ENCODE measurements at places on chromosomes 5 and 9.

GRCh38 chr5:64184832-64185231 is 19.2 kb downstream of the RNF180 start:
- no peak for DNase-seq

DNA sequence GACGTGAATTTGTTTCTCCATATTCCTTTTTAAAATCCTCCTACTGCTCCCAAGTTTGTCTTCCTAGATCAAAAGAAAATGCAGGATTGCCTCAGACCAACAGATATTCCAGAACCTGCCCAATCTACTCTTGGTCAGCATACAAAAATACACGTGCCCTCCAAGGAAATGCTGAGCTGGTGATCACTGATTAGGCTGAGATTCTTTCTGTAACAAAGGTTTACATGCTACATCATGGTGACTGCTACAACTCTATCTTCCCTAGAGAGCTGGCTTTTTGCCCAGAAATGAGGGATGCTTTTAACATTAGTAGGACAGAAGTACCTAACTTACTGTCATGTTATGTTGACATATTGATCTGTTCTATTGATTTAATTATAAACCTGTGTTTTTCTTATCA is 35.5 kb downstream of the OR2Y1 start:
- no peak for DNase-seq

DNA sequence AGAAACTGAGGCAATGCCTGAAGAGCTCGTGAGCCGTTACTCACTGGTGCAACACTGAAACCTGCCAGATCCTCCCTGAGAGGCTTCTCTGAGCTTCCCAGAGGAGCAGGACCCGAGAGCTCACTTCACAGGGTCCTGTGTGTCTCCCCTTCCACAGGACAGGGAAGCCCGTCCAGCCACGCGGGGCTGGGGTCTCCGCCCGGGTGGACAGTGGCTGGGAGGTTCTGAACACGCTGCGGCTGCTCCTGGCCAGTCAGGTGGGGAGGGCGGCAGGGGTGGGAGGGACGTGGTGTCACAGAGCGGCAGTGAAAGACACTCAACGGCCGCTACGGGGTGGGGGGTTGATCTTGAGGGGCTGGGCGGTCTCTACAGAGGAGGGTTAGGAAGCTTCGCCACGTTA is 290 bp upstream of the ZDHHC11 start:
- no peak for DNase-seq

DNA sequence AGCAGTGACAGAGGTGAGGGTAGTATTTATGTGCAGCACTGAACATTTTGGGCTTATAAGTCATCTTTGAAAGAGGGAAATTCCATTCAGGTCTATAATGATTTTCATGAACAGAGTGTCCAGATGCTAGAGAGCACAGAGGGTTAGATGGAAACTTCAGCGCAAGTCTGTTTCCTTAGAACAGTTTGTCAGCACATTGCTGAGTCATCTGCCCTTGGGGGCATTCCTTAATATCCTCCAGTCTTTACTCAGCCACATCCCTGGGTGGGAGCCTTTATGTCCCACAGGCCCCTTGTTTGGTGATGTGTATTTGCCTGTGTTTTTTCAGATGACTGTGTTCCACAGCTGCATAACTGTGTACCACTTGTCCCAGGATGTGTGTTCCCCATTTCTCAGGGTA is 138.5 kb upstream of the S1PR3 start:
- DNase-seq: no peak

- no peak for DNase-seq
Observed at GRCh38 chr9:136624184-136624951, 38.3 kb upstream of the EGFL7 start.

DNA sequence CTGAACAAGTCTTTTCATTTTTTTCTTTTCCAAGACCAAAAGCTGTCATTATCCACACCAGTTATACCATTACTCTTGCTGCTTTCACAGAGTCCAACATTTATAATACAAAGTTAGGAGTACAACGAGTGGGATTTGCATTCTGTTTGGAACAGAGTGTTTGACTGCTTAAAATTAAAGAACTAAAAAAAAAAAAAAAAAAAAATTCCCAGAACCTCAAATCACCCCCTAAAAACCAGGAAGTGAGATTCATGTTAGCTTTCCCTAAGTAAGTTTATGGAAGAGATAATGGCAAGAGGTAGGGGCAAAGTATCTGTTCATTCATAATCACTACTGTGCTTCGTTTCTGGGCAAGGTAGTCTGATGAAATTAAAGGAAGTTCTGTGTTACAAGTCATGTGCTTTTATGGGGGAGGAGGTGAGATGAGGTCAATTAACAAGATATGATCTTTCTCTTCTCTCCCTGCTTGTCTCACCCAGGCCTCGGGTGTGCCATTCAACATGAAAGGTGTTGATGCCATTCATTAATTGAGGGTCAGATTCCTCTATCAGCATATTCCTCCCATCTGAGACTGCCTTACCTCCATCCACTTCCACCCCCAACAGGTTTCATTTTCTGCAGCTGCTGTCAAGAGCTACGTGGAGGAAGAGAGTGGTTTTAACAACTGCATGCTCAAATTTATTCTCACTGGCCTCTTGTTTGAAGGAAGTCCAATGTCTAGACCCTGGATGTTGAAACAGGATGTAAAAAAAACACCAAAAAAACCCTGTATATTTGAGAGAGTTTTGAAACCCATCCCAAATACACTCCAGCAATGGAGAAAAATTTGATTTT is 58.1 kb downstream of the MARCHF3 start:
- DNase-seq: no peak

- no peak for DNase-seq
Observed at GRCh38 chr5:65209341-65209740, 272.4 kb downstream of the ADAMTS6 start.

- no peak for DNase-seq
Observed at GRCh38 chr9:8684978-8685708, 885.6 kb upstream of the DMAC1 start.

- no peak for DNase-seq
Observed at GRCh38 chr9:36897019-36897418, 137.0 kb downstream of the PAX5 start.

- no peak for DNase-seq
Observed at GRCh38 chr5:52738095-52738506, 49.6 kb upstream of the ITGA1 start.

- DNase-seq: no peak
Observed at GRCh38 chr9:127311239-127311741, 46.7 kb downstream of the GARNL3 start.

GRCh38 chr5:179893076-179893957 is 14.4 kb downstream of the TBC1D9B start:
- DNase-seq: no peak

GRCh38 chr9:95171001-95171400 is 146.5 kb downstream of the FANCC start:
- no peak for DNase-seq

GRCh38 chr5:122371511-122372151 is 59.6 kb downstream of the SNCAIP start:
- no peak for DNase-seq

- DNase-seq: no peak
Observed at GRCh38 chr5:139368613-139369012, 14.5 kb downstream of the SLC23A1 start.

DNA sequence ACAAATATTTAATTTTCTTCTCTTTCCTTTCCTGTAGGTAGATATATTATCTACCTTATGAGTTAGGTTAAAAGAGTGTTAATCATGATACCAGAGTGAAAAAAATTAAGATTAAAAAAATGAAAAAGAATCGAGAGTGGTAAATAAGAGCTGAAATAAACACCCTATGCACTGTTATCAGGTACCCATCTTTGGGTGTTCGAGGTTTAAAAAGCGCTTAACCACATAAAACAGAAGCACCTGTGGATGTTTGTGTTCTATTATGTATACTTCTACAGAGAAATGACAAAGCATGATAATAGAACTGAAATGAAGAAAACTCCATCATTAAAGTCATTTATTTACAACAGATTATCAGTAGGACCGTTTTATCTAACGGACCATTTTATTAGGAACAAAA is 25.7 kb upstream of the GCNT4 start:
- DNase-seq: no peak

- DNase-seq: no peak
Observed at GRCh38 chr5:112878760-112879159, 17.7 kb downstream of the SRP19 start.

DNA sequence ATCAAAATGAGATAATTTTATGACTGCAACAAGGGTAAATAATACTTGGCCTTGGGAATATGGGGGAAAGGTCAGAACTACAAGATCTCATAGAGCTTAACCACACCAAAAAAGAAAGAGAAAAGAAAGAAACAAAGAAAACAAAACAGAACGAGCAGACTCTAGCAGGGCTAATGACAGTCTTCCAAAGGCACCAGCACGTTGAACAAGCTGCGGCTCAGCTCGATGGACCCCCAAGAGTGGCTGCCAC is 689 bp downstream of the AK3 start:
- DNase-seq: no peak

DNA sequence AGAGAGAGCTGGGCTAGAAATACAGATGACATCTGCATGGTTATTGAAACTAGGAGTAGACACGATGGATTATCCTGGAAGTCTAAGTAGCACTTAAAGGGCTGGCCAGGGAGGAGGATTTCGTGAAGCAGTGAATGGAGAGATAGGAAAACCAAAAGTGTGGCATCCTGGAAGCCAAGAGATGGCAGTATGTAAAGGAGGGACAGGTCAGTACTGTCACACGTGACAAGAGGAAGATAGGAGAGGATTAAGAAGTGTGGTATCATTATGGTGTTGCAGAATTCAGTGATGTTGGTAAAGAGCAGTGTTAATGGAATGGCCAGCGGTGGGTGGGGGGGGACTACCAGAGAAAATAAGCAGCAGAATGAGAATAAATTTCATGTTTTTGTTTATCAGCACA is 11.7 kb downstream of the RAD23B start:
- DNase-seq: no peak

- no peak for DNase-seq
Observed at GRCh38 chr5:9537223-9538141, 8.4 kb downstream of the SEMA5A start.

- no peak for DNase-seq
Observed at GRCh38 chr9:133538176-133538575, 3.7 kb downstream of the ADAMTSL2 start.

DNA sequence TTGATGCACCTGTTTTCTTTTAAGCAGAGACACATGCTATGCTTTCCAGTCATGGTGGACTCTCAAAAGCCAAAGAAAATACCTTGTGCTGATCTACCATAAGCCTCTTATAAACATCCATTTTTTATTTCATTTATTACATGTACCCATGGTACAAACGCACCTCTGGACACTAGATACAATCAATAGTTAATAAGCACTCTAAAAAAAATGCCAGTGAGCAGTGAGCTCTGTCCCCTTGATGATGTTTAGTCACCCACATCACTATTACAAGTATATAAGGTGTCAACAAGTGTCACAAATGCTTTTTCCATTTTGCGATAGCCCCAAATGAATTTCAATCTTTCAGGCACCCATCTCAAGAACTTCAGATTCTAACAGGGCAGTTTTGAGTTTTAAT is 5.9 kb downstream of the KLF4 start:
- DNase-seq: no peak

DNA sequence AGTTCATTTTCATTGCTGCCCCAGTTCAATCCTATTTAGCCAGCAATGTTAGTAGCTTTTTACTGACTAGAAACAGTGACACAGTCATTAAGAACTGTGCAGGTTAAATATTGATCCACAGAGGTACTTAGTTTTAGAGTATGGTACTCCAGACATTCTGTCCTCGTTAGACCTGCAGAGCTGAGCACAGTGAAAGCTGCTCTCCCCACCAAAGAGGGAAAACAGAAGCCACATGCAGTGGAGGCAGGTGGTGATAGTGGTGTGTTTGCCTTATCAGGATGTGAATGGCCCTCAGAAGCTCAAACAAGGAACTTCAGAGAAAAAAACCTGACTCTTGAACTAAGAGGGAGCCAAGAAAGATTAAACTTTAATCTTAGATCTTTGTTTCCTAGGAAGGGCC is 75.5 kb downstream of the UNC13B start:
- no peak for DNase-seq

- no peak for DNase-seq
Observed at GRCh38 chr5:43154469-43154868, 33.8 kb downstream of the ZNF131 start.

DNA sequence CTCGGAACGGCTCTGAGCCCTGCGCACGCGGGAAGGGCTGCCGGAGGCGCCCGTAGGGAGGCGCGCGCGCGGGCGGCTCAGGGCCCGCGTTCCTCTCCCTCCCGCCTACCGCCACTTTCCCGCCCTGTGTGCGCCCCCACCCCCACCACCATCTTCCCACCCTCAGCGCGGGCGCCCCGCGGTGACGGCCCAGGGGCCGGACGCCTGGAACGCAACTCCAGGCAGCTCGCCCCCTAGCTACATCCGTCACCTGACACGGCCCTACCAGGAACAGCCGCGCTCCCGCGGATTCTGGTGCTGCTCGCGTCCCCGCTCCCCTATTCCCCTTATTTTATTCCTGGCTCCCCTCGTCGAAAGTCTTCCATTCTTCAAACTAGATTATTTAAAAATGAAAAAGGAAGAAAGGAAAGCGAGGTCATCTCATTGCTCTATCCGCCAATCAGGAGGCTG is at the start of gene CDKN2B-AS1:
CDKN2B-AS1 (plus strand) TSS at position 236 of the 450 bp plus-strand sequence.
- no peak for DNase-seq

All from stimulated activated CD4-positive, alpha-beta T cell treated with anti-CD3 and anti-CD28 coated beads, TNF-alpha, amount 100 ng/mL, for 4 hours (primary cell).